ENCODE measurements at places on chromosomes 2 and 18. TPM values are rescaled to one million over a fixed set of nuclear protein-coding genes. Genes with fewer than 3 reads are reported as not detected.

NRP2 gene
- 41.9 TPM for total RNA-seq

SLC5A7 gene
- not detected for total RNA-seq

SAG gene
- total RNA-seq = not detected

IL1RL1 gene
- total RNA-seq = 0.17 TPM

RUFY4 gene
- not detected for total RNA-seq

UNC80 gene
- not detected for total RNA-seq

PUM2 gene
- total RNA-seq = 33.3 TPM
